ENCODE measurements at places on chromosomes 6 and 20.
A peak's percentile ranks its signal among the peaks of the same experiment; 100 is the strongest.

- DNase-seq = no peak
Observed at GRCh38 chr20:9308056-9308455, 206.3 kb upstream of the LAMP5 start.

DNA sequence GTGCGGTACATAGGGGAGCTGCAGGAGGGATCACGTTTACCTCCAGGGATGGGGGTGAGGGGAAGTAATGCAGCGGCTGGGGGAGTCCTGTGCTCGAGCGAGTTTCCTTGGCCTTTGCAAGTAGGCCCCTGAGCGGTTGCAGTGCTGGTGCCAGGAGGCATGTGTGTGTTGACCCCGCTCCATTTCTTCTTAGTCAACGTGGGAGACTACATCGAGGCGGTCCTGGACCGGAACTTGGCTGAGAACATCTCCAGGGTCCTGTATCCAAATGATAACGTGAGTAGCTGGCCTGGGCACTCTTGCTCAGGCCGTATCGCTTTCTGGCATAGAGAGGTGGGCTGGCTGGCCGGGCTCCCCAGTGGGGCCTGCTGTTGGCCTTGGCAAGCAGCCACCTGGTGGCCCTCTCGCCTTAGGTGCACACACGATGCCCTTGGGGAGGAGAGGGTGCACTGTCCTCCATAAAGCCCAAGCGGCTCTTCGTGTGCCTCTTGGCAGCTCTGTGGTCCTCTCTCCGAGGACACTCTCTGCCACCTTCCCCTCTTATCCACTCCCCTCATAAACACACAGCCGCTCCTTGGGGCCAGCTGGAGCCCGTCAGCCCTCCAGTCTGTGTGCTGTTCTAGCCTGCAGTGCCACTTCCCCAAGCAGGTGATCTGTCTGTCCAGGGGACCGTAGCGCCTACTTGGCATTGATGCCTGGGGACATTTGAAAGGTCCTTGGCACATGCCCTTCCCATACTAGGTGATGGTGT lies 29.3 kb downstream of the PYGB start:
- DNase-seq = no peak

DNA sequence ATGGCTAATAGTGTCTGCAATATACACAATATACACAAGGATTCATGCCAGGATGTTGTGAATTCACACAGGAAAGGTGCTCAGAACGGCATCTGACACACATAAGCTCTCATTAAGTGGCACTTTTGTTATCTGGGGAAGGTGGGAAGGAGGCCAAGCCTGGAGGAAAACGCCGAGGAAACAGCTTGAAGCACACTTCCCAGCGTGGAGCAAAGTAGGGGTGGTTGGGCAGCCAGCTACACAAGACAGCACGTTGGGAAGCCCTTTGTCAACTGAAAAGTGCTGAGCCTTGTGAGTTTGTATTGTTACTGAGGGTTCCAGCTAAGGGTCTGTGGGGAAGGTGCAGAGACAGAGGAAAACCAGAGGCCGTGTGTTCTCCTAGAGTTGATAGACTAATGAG lies 181.0 kb downstream of the ZMYND8 start:
- no peak for DNase-seq

GRCh38 chr20:47677635-47678453 lies 107.4 kb downstream of the SULF2 start:
- peak; percentile 75 for DNase-seq

DNA sequence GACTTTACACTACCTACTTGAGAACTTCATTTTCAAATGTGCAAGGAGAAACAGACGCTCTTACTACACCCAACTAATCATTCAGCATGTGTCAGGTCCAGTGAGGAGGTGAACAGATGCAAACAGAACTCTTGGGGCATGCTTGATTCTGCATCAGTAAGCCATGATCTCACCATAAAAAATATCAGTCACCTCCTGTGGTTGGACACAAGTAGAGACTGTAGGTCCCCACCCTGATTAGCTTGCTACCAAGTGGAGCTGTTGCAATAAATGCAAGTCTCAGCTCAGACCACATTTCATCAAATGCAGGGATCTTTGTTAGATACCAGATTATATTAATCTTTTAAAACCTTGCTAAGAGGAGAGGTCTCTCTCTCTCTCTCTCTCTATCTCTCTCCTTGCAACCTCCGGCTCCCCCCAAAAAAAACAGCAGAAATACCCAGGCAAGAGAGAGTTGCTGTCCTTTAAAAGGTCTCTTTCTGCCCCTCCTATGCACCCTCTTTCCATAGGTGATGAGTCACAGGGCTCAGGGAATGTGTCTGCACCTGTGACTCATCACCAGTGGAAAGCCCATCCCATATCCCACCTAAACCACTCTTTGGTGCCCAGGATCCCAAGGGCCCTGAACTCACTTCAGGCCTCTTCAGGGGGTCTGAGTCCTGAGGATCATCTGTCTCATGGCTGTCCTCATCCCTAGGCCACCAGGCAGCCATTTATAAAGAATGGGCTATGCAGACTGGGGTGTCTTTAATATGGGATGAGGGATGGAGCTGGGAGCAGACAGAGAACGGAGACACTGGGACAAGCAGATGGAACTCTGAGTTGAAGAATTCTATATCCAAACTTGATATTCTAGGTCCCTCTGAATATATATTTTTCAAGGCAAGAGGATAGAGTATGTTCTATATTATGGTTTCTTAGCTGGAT lies 154.5 kb downstream of the QRSL1 start:
- DNase-seq = no peak

DNA sequence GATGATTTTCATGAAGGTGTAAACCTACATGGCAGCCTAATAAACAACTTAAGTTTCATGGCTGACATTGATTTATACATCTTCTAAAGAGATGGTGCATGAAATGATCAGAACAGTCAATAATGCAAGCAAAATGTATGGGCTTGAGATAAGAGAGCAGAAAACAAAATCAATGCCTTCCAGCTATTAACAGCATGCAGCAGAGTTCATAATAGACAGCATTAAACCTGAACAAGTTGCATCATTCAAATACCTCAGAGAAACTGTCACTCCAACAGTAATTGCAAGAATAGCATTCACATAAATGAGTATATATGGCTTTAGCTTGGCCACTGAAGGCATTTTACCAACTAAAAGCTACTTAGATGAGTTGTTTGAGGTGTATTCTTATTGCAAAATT lies 319.6 kb upstream of the ARID1B start:
- DNase-seq = no peak

Measured in retina (tissue), 1 donor.